Hematopoietic multipotent progenitor cell treated with erythropoietin and hydrocortisone succinate and interleukin-3 and kit ligand, for 15 days (in vitro differentiated cells): ENCODE measurements at places on chromosomes 1 and 21.

- no peak for DNase-seq
Observed at GRCh38 chr1:94909486-94909885, 17.4 kb downstream of the CNN3 start.

DNA sequence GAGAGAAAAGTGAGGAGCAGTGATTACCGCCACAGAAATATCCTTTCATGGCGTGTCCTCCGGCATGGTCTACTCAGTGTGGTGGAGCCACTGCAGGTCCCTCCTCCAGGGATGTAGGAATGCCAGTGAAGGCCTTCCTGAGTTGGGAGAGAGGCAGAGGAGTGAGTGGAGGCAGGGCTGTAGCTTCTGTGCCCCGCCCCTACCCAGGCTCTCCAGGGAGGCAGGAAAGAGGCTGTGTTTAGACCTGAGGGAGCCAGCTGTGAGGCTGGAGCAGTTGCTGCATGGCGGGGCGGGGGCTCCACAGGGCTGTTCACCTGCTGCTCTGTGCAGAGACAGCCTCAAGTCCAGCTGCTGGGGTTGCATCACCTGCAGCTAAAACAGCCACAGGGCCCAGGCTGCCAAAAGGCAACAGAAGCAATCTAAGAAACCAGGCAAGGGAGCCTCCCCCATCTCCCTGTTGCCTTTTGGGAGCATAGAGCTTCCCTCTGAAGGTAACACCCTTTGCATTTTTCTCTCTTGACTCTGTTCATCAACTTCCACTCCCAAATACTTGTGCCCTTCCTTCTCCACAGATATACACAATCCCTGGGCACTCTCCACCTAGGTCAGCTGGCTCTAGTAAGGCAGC is 801 bp upstream of the ANXA9 start:
- DNase-seq: no peak

- DNase-seq: no peak
Observed at GRCh38 chr1:85240174-85240601, 19.3 kb downstream of the C1orf52 start.

DNA sequence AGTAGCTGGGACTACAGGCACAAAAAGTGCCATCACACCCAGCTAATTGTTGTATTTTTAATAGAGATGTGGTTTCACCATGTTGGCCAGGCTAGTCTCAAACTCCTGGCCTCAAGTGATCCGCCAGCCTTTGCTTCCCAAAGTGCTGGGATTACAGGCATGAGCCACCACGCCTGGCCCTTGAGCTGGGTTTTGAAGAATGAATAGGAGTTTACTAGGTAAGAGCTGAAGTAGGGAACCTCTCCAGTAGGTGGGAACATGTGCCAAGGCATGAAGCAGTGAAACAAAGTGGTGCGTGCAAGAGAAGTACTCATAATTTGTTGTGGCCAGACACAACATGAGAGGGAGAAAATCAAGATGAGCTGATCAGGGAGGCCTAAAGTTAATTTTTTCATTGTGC is 55.8 kb downstream of the MAST2 start:
- no peak for DNase-seq

DNA sequence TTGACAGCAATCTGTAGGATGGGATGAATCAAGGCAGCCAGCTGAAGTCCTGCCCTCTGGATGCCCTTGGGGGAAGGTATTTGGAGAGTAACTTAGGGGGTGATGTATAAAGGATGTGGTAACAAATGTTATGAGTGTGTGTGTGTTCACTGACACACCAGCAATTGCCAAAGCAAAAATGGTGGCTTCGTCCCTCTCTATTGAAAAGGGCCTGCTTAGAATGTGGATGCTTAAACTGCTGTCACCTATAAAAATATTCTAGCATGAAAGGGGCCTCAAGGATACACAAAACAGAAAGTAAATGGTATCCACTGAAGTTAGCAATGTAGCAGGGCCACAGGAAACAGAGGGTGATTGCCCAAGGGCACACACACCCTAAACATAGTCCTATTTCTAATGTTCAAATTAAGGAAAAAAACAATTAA is 15.1 kb upstream of the AIM2 start:
- no peak for DNase-seq

GRCh38 chr1:148310807-148311206 is 158.7 kb upstream of the NBPF11 start:
- no peak for DNase-seq
